AG09309 (cell line): ENCODE measurements at places on chromosomes 7 and 10.

DNA sequence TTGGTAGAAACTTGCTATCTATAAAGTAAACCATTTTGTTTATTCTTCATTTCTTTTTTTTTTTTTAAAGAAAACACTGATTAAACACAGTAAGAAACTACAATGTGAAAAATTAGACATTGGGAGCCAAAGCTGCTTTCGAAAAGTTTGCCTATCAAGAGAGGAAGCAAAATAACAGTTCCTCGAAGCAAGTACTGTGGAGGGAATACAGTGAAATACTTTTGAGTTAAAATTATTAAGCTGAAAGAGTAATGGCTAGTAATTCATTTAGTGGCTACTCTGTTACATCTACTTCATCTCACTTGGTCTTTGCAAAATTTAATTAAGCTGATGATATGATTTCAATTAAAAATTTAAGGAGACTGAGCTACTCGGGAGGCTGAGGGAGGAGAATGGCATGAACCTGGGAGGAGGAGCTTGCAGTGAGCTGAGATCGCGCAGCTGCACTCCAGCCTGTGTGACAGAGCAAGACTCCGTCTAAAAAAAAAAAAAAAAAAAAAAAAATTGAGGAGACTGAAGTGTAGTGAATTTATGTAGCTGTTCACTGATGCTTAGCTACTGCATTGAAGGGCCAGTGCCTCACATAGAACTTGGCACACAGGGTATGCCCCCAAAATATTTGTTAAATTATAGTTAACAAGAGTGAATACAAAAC, 982.1 kb upstream of the MBL2 start:
- no peak for DNase-seq

- DNase-seq, result peak; percentile 47
Observed at GRCh38 chr7:55475855-55476803, 96.2 kb downstream of the VOPP1 start.

DNA sequence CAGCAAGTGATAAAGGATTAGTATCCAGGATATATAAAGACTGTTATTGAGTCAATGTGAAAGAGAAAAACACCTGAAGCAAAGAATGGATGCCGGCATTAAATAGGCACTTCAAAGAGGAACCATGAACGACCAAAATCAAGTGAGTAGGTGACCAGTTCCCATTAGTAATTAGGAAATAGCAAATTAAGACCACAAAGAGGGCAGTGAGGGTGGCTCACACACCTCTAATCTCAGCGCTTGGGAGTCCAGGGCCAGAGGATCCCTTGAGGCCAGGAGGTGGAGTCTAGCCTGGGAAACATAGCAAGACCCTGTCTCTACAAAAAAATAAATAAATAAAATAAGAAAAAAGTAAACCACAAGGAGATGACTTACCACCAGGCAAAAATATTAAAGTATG, 1.5 kb upstream of the ANTXRL start:
- no peak for DNase-seq

DNA sequence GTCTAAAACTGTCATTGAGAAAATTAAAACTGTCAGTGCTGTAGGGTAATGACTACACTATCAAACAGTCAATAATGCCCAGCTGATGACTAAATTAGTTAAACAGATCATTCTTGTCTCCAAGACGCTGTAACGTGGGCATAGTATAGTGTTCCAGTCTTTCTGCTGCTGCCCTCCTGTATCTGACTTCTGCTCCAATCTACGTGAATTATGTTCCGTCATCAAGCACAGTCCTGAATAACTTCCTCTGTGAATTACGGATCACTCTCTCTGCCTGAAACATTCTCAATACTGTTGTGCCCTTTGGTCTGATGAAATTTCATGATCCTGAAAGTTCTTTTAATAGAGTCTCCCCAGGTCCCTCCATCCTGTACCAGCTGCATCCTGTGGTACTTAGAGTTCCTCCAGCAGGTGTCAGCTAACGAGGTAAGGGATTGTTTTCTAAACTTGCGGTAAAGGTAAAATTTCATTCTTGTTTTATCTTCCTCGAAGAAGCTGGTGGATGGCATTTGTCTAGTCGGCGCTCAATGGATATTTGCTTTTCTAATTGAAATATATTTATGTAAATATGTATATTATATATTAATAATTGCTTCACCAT, 393.5 kb upstream of the ADARB2 start:
- no peak for DNase-seq

GRCh38 chr10:90306187-90306586, 551.7 kb downstream of the HTR7 start:
- DNase-seq, result no peak

GRCh38 chr7:29019896-29020295, 61.8 kb upstream of the TRIL start:
- DNase-seq, result no peak

- DNase-seq, result no peak
Observed at GRCh38 chr10:58775960-58776567, 263.4 kb downstream of the BICC1 start.

DNA sequence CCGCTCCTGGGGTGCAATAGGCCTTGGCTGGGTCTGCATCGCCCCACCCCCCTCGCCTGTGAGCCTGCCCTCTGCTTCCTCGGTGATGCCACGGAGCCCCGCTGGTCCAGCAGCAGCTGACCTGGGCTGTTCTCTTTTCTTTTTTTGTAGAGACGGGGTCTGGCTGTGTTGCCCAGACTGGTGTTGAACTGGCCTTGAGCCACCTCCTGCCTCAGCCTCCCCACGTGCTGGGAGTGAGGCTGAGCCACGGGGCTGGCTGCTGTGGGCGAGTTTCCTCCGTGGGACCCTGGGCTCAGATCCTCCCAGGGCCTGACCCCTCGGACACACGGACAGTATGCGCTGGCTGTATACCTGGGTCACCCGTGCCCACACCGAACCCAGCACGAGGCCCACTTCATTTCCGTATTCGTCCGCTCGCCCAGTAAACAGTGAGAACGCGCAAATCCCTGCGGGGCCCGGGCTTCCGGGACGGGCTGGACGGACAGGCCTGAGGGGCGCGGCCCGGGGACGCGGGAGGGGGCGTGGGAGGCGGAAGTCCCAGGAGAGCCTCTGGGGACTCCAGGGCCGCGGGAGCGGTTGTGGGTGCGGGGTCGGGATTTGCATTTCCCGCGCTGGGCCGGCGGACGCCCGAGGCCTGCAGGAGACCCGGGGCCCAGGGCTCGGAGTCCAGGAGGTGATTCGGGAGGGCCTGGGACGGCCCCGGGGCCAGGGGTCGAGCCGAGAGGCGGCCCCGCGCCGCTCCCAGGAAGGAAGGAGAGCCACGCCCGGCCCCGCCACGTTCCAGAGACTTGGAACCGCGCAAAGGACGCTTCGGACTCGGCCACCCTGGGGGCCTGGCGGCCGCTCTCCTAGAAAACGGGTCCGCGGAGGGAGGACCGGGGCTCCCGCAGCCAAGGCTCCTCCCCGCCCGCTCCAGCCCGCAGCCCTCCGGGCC, 57.7 kb upstream of the DNAJB6 start:
- DNase-seq, result no peak

DNA sequence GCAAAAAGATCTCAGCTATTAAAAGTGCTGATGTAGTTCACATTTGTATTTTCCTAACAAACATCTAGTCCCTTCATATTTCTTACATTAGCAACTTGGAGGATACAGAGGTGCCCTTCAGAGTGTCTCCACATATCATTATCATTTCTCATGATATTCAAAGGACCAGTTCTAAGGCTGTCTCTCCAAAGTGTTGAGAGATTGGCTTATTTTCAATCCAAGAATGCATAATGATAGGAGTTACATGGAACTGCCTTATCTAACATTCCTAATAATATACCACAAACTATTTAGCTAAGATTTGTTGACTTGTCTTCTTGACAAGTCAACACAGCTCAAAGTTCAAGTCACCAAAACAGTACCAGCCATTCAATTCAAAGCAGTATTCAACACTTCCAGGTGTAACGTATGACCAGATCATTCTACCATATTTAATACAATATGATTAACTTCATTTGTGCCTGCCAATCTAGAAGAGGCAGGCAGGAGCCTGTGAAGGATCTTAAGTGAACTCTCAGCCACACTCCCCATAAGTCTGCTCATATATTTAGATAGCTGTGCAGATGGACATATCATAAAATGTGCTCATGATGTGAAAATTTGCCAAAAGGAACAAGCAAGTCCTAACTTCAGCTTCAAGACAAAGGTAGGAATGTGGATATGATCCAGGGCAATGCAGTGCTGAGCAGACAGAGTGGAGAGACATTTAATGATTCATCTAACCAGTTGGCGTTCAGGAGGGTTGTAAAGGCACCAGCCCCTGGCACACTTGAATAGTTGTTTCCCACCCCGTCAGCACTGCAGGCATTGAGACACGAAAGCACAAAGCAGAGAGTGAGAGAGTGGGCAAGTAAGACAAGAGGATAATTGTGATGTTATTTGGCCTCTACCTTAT, 108.3 kb downstream of the MTERF1 start:
- no peak for DNase-seq

DNA sequence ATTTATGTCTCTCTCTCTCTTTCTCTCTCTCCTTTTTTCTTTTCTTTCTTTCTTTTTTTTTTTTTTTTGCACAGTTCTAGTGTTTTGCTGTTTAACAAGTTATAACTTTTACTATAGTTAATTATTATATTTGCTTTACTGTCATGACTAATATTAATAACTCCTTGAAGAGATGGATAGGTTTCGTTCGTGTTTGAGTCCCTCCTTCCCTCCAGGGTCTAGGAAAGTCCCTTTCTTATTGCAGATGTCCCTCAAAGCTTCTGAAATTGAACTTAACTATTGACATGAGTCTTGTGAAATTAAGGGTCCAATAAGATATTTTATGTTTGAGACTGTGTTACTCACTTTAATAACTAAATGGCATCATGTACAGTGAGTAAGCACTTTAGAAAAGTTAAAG, 131.4 kb downstream of the PLXDC2 start:
- DNase-seq, result no peak

DNA sequence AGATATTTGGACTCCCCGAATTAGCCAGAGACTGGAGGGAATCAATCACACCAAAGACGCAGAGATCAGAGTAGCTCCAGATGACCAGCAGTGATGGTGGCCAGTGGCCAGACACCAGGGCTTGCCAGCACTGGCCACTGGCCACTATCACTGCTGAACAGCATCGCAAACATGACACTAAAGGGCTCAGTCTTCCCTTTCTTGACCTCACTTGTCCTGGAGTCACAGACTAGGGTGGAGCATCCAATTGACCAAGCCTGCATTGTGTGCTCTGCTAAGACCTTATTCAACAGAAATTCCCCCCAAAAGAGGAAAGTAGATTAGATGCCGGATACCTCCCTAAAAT, 234.7 kb downstream of the CREB5 start:
- DNase-seq, result no peak

DNA sequence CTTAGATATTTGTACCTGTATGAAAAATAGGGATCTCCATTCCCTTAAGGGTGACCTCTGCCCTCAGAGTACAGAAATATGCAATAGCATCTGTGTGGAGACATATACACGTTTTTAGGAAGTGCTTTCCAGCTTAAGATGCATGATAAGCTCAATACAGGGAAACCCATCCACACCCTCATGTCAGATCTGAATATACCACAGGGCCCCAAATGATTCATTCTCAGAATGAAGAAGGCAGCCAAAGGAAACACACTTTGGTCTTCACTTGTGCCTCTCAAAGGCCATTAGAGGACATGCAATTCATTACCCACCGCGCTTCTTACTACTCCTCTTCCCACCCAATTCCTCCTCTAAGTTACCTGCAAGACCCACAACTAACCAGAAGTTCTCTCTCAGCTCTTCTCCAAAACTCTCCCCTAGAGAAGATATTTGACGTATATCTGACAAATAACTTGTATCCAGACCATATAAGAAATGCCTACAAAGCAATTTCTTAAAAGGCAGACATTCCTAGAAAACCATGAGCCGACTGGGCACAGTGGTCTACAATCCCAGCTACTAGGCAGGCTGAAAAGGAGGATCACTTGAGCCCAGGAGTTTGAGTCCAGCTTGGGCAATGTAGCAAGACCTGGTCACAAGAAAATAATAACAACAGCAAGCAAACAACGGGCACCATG, 103.0 kb downstream of the OAT start:
- no peak for DNase-seq

- no peak for DNase-seq
Observed at GRCh38 chr7:25059576-25059975, 65.5 kb downstream of the CYCS start.

DNA sequence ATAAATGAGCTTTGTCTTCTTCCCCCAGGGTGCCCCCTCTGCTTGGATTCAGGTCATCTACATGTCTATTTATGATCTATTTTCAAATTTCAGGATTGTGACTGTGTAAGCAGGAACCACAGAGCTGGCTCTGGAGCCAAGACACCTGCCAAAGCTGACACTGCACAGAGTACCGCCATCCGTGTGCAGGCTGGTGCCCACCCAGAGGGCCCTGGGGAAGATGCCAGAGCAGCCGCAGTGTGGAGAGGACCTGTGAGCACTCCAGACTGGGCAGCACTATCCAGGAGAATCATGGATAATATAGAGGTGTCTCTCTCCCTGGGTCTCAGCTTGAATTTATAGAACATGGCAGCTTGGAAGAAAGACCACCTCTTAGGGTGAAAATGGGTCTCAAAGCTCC, 577.5 kb downstream of the GRID1 start:
- DNase-seq, result no peak

GRCh38 chr10:58436071-58436470, 50.9 kb downstream of the TFAM start:
- DNase-seq, result no peak

GRCh38 chr10:104449391-104449790, 95.8 kb downstream of the CFAP58 start:
- DNase-seq, result peak; percentile 24

DNA sequence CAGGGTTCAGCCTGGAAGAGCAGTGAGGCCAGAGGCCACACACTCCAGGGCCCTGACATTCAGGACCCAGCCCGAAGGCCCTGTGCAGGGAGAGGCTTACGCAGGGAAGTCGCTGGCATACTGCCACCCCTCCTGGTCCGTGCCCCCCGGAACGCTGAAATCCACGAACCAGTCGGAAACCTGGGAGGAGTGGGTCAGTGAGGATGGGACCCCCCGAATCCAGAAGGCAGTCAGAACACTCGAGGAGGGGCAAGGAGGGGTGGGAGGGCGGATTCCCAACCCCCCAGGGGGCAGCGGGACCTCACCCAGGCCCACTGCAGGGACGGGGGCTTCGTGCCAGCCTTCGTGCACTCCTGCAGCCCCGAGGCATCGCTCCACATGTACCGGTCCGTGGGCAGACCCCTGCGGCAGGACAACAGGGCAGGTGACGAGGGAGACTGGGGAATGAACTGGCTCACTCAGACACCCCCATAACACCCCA, 13.5 kb downstream of the BHLHA15 start:
- DNase-seq, result no peak

DNA sequence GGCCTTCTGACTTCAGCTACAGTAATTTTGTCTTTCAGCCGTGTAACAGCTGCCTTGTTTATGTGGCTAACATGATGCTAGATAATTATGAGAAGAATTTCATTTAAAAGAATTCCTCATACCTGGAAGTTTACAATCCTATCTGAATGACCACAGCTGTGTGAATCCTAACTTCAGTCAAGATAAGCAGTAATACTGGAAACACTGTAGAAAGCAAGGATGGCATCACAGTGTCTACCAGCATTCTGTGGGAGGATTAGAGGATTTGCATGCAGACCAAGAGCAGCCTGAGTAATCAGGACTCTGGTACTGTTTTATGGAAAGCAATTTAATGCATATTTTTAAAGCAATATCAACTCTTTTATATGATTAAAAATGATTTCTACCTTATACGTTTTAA, 282.4 kb downstream of the EXOC4 start:
- DNase-seq, result peak; percentile 4
